ENCODE measurements at places on chromosomes 7 and 10.
A peak's percentile ranks its signal among the peaks of the same experiment; 100 is the strongest.

GRCh38 chr7:138247568-138248333 lies 171.5 kb downstream of the AKR1D1 start:
- no peak for DNase-seq

GRCh38 chr7:47664650-47665195 lies 82.8 kb upstream of the TNS3 start:
- DNase-seq: no peak

DNA sequence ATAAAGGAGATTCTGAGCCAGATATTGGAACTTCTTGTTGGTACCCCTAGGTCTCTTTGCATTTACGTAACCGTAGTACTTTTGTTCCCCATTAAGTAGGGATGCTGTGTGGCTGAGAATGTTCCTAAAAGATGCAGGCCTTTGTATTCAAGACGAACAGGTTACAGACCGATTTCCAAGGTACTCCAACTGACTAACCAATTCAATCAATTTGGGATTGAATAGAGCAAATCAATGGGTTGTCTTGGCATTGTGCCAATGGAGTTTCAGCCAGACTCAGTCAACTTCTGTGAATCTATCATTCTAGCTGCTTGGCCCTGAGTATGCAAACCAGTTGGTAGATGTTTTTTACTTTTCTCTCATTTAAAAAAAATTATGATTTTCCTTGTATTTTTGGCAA lies 347.3 kb upstream of the NPVF start:
- no peak for DNase-seq

- DNase-seq: no peak
Observed at GRCh38 chr10:56823849-56824248, 462.8 kb upstream of the ZWINT start.

DNA sequence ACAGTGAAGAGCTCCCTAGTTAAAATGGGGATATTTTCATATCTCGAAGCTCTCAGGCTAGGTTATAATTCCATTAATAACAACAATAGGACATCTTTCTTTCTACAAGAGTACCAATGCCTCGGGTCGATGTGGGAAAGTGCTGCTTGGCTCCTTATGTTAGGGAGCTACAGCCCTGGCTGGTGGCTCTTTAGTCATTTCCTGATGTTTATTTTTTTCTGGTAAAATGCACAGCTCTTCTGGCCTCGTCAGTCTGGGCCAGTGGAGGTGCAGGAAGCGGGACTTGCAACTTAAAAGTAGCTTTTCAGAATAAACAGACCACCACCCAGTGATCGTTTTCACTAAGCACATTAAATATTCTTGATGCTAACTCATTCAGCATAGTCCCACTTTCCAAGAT lies 58.3 kb downstream of the MKX start:
- no peak for DNase-seq

GRCh38 chr7:16007911-16008310 lies 321.4 kb upstream of the MEOX2 start:
- DNase-seq: no peak

DNA sequence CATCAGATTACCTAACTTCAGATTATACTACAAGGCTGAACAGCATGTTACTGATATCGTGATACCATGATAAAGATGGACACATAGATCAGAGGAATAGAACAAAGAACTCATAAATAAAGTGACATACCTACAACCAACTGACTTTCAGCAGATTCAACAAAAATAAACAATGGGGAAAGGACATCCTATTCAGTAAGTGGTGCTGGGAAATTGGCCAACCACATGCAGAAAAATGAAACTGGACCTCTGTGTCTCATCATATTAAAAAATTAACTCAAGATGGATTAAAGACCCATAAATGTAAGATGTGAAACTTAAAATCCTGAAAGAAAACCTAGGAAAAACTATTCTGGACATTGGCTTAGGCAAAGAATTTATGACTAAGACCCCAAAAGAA lies 158.6 kb downstream of the ZEB1 start:
- DNase-seq: no peak

DNA sequence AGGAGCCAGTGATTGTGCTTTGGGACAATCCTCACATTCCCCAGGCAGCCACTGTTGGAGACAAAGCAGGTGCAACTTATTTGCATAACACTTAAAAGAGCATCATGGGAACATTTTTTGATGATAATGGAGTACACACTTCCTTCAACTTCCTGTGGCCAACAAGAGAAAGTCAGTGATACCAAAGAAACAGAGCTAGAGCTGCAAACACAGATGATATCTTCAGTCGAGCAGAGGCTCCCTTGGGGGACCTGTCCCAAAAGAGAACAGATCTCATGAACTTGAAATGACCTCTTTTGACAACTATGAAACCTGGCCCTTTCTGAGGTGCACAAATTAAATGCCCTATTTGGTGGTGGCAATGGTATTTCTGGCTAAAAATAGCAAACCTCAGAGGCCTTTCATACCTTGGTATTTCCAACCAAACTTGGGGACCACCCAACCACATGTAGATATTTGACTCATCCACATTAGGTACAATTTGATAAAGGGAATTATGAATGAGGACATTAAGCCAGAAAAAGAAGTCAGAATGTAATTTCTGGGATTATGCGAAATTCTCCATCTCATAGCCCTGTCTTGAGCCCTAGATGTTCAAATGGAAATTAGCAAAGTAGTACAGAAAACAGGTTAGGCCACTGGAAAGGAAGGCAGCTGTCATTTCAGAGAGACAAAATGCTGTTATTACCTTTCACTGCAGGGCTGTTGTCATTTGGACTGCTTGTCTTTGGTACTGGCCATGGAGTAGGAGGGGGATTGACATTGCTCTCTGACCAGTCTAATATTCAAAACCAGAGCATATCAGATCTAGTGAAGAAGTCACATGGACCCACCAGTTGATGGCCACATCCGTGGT lies 146.2 kb downstream of the ICA1 start:
- no peak for DNase-seq

DNA sequence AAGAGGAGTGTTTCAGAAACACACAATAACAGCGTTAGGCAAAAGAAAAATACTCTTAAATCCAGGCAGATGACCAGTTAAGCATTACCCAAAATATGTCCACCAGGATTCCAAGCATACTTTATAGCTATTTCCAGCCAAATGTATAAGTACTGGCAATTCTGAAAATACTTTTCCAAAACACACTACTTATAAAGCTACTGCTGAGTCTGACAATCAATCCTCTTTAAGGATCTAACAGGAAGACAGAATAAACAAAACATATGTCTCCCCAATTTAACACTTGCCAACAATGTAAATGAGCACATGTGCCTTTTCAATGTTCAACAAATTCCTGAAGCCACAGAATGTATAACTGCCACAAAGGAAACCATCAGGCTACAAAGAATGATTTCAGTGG lies 370.9 kb downstream of the SORCS1 start:
- DNase-seq: no peak

DNA sequence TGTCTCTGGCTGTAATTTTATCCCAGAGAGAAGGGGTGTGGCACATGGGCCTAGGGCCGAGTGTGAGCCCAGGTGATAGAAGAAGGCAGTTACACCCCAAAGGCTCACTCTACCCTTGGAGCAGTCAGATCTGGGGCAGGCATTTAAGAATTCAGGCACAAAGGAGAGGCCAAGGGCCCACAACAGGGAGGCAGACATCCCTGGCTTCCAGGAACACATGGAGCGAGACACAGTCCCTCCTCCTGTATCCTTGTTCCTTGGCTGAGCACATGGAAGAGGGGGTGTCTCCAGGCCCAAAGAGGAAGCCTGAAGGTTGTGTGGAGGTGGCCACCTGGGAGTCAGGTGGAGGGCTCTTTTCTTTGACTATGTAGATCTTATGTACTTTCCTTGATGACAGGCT lies 286.2 kb downstream of the RPS24 start:
- no peak for DNase-seq

- DNase-seq: no peak
Observed at GRCh38 chr10:72814099-72814790, 79.3 kb upstream of the OIT3 start.

DNA sequence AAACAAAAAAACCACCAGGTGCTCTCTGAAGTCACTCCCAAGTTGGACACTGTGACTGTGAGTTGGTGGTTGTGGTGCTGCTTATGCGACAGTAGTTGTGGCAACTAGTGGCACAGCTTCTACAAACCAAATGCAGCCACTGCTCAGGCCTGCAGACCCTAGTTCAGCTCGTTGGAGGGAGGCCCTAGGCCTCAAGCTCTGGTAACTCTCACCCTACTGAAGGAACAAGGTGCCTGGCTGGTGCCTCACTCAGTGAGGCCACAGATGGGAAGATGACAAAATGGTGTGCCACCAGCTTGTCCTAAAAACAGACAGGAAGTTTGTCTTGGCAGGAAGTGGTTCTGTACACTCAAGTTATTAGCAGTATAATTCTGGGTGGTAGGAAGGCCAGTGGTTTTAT lies 45.3 kb upstream of the RAPGEF5 start:
- DNase-seq: no peak

GRCh38 chr7:127983804-127984332 lies 47.4 kb downstream of the LRRC4 start:
- DNase-seq: no peak

DNA sequence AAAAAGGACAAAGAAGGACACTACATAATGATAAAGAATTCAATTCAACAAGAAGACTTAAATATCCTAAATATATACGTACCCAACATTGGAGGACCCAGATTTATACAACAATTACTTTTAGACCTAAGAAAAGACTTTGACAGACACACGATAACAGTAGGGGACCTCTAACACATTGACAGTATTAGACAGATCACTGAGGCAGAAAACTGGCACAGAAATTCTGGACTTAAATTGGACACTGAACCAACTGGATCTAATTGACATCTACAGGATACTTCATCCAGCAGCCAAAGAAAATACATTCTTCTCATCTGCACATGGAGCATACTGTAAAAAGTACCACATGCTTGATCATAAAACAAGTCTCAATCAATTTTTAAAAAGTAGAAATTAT lies 103.8 kb downstream of the DGKI start:
- no peak for DNase-seq

GRCh38 chr7:151704299-151704959 lies 172.5 kb downstream of the PRKAG2 start:
- DNase-seq: no peak

DNA sequence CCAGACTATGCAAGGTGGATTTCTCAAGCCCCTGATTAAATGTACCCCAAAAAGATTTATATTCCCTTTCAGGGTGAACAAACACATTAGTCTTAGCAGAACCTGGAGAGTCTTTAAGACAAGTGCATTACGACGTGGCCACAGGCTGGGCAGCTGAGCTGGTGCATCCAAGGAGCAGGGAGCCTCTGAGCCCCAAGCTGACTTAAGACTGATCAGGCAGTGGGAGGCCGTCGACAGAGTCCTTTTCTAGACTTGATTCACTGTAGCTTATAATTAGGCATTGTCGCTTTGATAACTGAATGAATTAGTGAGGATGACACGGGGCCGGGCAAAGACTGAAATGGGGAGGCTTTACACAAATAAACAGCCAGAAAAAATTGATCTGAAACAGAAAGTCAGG lies 353.2 kb downstream of the GPAM start:
- DNase-seq: no peak

- no peak for DNase-seq
Observed at GRCh38 chr7:2255145-2256139, 13.4 kb downstream of the NUDT1 start.

DNA sequence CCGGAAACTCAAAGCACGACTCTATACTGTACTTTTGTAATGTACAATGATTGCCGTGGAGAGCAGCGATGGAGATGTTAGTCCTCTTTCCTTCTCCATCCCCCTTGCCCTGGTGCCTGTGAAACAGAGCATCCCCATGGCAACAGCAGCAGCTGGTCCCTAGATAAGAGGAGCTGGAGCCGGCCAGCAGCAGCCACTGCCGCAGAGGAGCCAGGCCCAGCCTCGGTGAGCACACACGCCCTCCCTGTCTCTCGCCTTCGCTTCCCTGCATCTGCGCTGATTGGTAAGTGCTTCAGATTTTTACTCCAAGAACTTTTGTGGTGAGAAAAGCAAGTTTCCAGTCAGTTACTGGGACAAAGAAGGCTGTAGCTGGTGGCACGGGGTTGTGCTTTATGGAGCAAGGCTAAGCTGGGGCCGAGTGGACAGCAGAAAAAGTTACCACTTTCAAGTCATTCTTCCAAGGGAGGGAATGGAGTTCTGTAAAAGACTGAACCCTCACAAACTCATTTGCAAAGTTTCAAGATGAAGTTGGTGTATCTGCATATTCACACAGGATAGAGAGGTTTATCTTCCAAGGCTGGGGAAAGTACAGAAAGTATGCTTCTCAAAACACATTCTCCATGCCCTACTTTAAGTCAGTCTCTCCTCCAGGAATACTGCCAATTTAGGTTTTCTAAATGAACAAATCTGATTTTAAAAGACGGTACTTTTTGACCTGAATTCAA lies at the start of gene PPP1R17:
Gene PPP1R17 (plus strand): TSS at position 192 of the 725 bp plus-strand sequence. CDS start 5,227 bp downstream, outside the sequence.
- peak; percentile 7 for DNase-seq

- DNase-seq: no peak
Observed at GRCh38 chr10:105473170-105473569, 832.1 kb downstream of the SORCS3 start.

DNA sequence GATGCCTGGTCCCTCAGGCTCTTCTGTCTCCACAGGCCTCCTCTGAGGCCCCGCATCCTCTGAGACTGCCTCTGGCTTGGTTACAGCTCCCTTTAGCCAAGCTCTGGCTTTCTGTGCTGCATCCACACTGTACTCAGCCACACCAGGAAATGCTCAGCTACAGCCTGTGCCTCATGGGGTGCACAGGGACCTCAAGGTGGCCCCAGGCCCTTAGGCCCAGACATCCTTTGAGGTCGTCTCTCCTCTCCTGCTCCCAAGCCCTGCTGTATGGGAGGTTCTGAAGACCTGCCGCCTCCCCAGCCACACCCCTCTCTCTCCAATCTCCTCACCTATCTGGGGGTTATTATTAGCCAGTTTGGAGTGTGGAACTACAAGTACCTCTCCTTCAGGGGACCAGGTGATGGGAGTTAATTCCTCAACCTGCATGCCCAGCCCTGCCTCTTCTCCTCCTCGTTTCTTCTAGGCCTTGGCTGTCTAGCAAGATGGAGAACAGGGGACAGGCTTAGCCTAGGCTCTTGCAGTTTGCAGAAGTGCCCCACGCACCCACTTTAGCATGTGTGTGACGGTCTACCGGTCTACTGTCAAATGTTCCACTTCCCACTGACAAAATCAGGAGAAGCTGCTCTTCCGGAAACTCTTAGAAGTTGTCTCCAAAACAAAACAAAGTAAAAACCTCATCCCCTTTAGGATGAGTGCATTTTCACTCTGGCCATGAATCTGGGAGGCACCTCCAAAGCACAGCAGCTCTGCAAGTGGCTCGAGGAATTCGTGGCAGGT lies 64.0 kb upstream of the WAC start:
- no peak for DNase-seq

GRCh38 chr7:128347647-128348097 lies 4.0 kb upstream of the RBM28 start:
- DNase-seq: peak; percentile 13

DNA sequence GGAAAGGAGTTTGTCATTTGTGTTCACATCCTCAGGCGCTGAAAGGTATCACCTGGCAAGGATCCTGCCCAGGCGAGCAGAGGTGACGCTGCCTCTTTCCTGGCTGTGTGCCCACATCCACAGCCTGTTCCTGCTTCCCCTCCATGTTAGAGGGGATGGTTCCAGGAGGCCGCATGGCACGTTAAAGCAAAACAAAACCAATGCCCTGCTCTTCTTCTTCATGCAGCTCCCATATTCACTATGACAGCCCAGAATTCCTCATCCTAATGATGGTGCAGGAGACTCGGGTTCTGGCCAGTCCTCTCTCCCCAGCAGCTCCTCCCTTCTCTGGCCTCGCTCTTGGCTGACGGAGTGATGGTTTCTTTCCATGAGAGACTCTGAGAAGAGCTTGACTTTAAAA lies 678.5 kb upstream of the ANKRD30A start:
- no peak for DNase-seq
